ENCODE measurements at places on chromosomes 16 and 17.

GRCh38 chr17:33046361-33047255 is 55.0 kb downstream of the SPACA3 start:
- no peak for DNase-seq

DNA sequence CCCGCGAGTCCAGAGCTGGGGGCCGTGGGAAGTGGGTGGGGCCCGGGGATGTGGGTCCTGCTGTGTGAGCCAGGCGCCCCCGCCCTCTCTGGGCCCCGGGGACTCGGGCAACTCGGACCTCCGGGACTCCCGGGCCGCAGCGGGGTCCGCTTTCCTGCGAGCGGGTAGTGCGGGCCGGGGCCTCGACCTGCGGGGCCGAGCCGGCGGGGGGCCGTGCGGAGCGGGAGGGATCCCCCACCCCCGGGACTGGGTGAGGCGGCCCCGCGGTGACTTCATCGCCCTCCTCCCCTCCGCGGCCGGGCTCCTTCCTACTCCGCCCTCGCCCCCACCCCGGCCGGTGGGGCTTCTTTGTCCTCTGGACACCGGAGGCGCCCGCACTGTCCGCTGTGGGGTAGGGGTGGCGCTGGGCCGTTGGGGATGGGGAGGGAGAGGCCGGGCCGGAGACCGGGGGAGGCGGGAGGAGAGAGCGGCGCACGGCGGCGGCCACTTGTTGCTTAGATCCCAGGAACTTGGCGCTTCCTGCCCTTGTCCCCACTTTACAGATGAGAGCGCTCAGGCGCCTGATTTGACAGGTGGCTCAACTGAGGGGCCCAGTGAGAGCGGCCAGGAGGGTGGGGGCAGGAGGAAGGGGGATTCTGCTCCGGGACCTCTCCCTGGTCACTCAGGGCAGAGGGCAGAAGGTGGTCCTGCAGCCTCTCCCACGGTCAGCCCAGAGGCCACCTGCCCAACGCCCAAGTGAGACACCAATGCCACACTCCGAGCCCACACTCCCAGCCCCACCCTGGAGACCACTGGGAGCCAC is 874 bp downstream of the CMTM3 start:
- DNase-seq = peak; percentile 62

- DNase-seq = no peak
These were observed 43.8 kb downstream of the ZNRF1 start for GRCh38 chr16:75042426-75043174.

GRCh38 chr17:1315891-1316403 is 36.5 kb downstream of the TRARG1 start:
- DNase-seq = no peak

- DNase-seq = no peak
These were observed 82.1 kb upstream of the NOL11 start for GRCh38 chr17:67635681-67636080.

- peak; percentile 3 for DNase-seq
These were observed 93.3 kb downstream of the HELZ start for GRCh38 chr17:67151717-67152116.

- DNase-seq = no peak
These were observed 1.0 kb downstream of the GABARAP start for GRCh38 chr17:7241090-7241733.

DNA sequence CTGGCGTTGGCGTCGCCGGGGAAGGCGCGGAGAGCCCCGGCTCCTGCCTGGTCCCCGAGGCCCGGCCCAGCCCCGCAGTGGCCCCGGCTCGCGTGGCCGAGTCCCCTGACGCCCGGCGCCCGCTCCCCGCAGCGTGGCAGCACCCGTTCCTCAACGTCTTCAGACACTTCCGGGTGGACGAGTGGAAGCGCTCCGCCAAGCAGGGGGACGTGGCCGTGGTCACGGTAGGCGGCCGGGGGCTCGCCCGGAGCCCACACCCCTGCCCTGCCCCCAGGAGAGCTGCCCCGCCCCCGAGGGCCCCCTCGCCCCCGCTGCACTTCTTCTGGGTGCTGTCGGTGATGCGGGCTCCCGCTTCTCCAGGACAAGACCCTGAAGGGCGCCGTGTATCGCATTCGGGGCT is 466 bp downstream of the WDR90 start:
- DNase-seq = peak; percentile 22

- DNase-seq = no peak
These were observed 7.1 kb downstream of the KRT13 start for GRCh38 chr17:41498276-41498675.

DNA sequence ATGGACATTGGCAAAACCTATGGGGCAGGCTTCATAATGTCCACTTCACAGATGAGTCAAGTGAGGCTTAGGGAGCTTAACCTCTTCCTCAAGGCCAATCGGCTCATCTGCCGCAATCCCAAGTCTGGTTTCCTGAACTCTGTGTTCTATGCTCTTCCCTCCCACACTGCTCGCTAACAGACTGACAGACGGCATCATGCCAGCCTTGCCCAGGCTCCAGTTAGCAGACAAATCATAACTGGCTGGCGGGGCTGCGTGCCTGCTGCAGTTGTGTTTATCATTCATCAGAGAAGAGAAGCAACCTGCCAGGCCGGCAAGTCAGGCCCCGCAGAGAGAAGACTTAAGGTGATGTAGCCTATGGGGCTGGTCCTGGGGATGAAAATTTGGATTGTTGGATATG is 216.2 kb upstream of the ASIC2 start:
- DNase-seq = no peak

DNA sequence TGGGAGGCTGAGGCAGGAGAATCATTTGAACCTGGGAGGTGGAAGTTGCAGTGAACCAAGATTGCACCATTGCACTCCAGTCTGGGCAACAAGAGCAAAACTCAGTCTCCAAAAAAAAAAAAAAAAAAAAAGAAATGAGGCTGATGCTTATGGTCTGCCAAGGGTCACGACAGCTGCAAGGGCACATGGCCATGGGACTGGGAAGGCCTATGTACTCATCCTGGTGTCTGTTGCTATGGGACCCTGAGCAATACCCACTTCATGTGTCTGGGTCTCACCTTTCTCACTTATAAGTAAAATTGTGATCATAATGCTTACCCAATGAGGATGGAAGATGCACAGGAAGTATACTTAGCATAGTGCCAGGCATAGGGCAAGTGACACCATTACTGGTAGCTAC is 16.6 kb downstream of the MIEF2 start:
- no peak for DNase-seq

GRCh38 chr17:31843070-31843745 is 15.8 kb downstream of the COPRS start:
- peak; percentile 69 for DNase-seq
